ENCODE measurements at places on chromosomes 12 and 14. TPM values are rescaled to one million over a fixed set of nuclear protein-coding genes. Genes with fewer than 3 reads are reported as not detected.

GRCh38 chr12:92989715-92990484, 60.8 kb upstream of the EEA1 start:
- no peak for DNase-seq

The CD69 gene
- 11.9 TPM for total RNA-seq

DNA sequence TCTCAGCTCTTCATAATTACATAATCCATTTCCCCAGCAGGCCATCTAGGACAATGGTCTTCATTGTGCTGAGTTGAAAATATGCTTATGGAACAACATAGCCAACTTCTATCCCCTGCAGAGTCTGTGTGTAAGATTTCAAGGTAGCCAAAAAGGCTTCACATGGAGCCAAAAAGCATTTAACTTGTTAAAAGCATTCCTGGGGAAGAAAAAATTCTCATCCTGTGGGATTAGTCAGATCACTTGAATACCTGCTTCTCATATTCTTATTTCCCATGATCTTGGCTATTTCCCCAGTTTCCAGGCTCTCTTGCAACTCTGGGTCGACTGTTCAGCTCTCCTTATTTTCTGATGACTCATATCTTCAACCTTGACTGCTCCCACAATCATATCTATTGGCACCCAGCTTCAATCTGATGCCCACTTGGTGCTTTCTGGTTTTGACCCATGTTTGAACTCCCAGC, 178.9 kb downstream of the KLHL28 start:
- no peak for DNase-seq

The KRT74 gene
- not detected for total RNA-seq

DNA sequence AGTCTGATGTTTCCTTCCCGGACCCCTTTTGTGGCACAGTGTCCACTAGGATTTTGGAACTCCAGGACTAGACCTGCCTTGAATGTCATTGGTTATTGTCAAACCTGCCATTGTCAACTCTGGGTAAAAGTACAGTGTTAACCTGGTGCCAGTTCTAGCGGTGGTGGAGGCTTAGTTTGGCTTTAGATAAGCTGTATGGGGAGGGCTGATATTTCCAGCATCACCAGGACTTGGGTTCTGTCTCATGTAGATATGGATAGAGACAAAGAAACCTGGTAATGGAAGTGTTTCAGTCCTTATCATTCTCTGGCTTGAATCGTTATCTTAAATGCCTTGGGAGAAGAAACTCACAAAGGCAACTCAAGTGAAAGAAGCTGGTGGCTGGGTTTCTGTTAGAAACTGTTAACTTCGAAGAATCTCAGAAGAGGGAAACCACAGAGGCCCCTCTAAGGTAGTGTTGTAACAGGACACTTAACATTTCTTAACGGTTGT, 10.6 kb downstream of the CHST11 start:
- no peak for DNase-seq

Measured in mesenteric fat pad (tissue), 1 donor.